Heart left ventricle (tissue), 16 donors: ENCODE measurements at places on chromosomes 12 and 14. TPM values are rescaled to one million over a fixed set of nuclear protein-coding genes. Genes with fewer than 3 reads are reported as not detected.

GRCh38 chr12:103312742-103313354 is 182.9 kb downstream of the C12orf42 start:
- no peak for DNase-seq

GRCh38 chr12:49105504-49106084 is 5.1 kb downstream of the LMBR1L start:
- peak; percentile 54 for DNase-seq

DNA sequence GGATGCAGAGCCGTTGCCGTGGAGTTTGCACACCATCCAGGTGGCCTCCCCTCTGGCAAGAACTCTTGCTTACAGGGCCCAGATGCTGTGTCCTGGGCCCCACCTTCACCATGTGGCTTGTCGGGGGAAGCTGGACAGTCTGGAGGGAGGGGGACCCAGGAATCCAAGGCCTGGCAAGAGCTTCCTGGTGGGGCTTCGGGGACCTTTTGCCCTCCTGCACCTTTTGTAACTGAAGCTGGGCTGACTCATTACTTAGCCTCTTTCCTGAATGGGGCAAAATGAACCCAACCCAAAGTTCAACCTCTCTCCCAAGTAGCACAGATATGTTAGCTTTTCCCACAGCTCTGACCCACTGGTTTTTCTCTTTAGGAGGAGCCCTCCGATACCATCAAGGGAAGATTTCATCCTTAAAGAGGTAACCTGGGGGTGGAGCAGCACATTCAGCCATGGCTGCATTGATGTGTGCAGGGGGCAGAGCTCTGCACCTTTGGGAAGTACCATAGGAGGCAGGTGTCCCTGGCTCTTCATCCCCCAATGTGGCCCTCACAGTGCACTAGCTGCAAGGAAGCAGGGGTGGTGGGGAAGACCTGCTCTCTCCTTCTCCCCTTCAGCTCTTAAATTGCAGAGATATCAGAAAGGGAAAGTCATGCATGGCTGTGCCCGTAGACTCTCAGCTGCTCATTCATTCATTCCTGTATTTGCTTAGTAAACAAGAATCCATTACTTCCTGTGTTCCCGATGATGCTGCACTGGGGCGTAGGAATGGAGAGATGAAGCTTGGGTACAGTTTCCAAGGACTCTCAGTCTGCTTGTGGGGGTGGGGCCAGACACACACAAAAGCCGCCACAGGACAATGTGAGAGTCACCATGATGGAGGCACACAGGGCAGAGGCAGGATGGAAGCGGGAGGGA is 13.0 kb downstream of the MVK start:
- DNase-seq, result no peak

DNA sequence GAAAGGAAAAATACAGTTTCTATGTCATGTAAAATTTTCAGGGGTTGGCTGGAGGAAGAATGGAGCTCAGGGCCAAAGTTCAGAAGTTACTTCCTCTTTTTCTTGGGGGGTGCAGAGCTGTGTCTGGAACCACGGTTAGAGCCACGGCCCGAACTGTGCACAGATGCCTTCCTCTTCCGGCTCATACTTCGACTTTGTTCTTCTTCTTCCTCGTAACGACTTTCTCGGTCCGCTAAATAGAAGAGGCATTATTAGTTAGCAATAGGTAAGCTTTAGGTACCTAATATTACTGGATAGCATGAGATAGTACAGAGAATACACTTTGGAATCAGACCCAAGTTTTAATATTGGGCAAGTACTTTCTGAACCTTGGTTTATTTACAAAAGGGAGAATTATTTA is 31.2 kb downstream of the SUPT16H start:
- no peak for DNase-seq

DNA sequence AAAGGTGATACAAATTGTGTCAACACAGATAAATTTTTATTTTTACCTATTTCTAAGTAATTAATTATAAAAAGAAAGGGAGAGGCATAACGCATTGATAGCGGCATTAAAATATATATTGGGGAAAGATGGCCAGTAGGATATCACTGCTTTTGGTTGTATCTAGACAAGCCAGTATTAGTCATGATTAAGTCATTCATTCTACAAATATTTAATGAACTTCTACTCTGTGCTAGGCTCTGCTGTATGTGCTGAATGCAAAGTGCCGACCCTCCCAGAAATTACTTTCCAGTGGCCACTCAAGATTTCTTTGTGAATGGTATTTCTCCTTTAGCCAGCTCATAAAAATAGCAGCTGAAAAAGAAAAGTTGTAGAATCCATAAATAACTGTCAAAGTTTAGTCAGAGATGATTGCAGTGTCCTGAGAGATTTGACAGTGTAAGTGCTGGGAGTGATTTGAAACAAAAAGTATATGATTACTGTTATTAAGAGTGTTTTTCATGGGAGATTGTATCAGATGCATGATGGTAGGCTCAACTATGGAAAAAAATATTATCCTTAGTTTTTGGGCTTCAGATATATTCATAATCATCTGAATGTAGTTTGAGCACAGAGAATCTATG is 133.2 kb downstream of the MGAT4C start:
- no peak for DNase-seq

The SAMD4A gene
- polyA plus RNA-seq, result 63.6 TPM
